ENCODE measurements at places on chromosomes 2 and 18.
A peak's percentile ranks its signal among the peaks of the same experiment; 100 is the strongest.

GRCh38 chr2:85413592-85414420, 3.6 kb upstream of the CAPG start:
- DNase-seq: peak; percentile 68

- no peak for DNase-seq
Observed at GRCh38 chr2:174784316-174784715, 20.0 kb upstream of the CHRNA1 start.

GRCh38 chr2:38862476-38862875, 13.3 kb downstream of the DHX57 start:
- no peak for DNase-seq

DNA sequence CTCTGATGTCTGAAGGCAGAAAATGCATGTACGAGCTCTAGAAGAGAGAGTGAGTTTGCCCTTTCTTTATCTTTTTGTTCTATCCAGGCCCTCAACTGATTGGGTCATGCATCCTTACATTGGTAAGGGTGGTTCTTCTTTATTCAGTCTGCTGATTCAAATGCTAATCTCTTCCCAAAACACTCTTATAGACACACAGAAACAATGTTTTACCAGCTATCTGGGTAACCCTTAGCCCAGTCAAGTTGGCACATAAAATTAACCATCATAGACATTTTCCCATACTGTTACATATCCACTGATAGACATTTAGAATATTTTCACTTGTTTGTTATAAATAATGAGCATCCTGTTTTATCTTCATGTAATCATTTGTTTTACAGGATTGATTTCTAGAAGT, 141.2 kb downstream of the TAF4B start:
- no peak for DNase-seq

GRCh38 chr2:50691513-50691912, 340.4 kb downstream of the NRXN1 start:
- no peak for DNase-seq

- DNase-seq: no peak
Observed at GRCh38 chr2:173658946-173659371, 304.3 kb downstream of the CDCA7 start.

DNA sequence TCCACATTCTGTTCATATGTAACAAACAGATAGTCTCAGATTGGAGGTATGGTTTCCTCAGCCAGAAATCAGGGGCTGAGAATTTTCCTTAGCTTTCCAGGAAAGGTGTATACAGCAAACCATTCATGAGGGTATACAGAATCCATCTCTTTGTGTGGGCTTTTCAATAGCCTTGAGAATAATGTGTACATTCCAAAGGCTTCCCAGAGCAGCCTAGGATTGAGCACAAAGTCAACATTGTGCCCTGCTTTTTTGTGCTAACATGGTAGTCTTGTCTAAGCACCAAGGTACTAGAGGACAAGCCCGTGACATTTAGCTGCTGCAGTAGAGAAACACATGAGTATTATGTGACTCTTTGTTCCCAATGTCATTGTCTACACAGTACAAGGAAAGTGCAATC, 322.1 kb upstream of the TANK start:
- no peak for DNase-seq

- DNase-seq: peak; percentile 59
Observed at GRCh38 chr2:235070063-235070706, 118.4 kb downstream of the SH3BP4 start.

DNA sequence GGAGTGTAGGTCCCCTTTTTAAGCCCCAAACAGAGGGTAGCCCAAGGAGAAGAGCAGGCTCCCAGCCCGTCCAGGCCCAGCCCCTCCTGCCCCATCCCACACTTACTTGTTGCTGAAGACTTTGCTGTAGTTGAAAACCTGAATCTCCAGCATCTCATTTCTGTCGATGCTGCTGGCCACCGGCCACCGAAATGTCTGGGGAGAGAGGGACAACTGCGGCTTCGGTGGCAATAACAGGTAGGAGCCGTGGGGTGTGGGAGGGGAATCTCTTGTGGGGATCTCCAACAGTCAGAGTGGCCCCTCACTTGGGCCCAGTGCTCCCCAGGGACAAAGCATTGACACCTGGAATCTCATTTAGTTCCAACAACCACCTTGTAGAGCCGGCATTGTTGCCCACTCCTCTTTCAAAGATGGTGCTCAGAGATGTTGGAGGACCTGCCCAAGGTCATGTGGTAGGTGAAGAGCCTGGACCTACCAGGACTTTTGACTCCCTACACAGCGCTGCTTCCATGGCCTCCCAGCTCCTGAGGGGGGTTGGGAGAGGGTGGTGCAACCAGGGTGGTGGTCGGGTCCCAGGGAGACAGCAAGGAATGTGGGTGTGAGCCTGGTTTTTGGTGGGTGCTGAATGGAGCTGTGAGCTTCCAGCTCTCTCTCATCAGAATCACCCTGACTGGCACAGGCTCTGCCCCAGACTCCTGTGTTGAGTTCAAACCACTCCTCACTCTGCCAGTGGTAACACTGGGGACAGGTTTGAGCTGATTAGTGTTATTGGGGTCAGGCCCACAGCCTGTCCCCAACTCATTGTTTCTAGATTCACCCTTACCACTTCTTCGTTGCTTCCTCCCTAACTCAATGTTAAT, 50.0 kb upstream of the OTOF start:
- no peak for DNase-seq

DNA sequence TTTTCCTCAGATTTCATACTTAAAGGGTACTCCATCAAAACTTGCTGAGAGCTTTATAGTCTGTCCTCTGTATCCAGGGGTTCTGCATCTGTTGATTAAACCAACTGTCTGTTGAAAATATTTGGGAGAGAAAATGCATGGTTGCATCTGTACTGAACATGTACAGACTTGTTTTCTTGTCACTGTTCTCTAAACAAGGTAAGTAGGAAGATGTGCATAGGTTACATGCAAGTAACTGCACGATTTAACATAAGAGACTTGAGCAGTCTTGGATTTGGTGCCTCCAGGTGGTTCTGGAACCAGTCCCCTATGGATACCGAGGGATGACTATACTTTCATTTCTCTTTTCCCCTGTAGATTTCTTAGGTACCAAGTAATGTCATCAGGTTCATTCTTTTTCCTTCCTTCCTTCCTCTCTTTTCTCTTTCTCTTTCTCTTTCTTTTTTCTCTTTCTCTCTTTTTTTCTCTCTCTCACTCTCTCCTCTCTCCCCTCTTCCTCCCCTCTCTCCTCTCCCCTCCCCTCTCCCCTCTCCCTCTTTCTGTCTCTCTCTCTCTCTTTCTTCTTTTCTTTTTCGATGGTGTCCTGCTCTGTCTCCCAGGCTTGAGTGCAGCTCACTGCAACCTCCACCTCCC, 23.2 kb downstream of the ADNP2 start:
- no peak for DNase-seq

GRCh38 chr18:37330173-37330572, 235.4 kb downstream of the CELF4 start:
- DNase-seq: no peak

DNA sequence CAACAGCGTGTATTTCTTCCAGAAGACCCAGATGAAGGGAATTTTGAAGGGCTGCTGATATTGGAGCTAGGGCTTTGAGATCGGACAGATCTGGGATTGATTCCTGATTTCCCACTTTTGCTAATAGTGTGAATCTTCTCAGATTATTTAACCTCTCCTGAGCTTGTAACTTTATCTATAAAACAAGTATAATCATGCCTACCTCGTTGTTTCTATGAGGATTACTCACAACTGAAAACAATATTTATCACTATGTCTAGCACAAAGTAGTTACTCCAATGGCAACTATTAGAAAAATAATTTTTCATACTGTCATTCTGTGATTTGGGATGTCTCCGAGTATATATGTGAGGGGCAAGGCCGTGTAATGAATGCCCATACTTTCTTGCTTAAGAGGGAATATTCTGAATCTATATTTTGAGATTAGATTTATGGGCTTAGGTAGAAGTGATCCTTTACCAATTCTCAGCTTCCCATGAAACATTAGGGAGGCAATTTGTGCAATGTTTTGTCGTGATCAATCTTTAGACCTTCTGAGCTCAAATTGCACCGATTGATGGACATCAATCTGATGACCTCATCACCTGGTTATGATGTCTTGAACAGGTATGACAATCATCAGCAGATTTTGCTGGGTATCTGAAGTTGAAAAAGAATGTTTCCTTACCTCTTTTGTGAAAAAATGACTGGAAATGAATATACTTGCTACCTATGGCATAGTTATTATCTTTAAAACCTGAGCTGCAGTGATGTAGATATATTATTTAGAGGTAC, 339.9 kb downstream of the KCNS3 start:
- DNase-seq: no peak

GRCh38 chr2:139813340-139813739, 1033.2 kb upstream of the NXPH2 start:
- DNase-seq: no peak

DNA sequence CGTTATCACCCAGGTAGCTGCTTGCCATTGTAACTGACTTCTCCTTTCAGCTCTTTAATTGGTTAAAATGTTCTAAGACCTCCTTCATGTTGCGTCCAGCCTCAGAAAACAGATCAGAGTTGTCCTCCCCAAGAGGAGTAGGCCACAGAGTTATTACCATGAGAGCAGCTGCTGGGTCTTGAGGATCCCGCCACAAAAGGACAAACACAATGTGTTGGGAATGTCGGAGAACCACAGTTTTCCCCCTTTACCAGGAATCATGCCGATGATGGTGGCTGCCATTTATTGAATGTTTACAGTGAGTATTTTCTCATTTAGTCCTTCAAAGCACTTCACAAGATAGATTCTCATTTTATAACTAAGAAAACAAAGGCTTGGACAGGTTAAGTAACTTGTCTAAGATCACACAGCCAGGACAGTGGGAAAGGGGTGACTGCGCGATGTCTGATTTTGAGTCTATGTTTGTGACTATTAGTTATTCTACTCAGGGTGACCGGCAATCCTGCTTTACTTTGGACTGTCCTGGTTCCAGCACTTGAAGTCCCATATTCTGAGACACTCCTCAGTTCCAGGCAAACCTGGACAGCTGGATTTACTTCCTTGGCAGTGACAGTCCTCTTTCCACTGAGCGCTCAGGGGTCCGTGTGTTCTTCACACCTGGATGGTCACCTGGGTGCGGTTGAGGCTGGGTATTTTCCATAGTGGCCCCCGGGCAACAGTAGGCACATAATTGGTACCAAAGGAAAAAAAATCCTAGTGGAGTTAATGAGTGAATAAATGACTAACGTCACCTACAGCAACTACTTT, 93.6 kb downstream of the LIPG start:
- DNase-seq: no peak

DNA sequence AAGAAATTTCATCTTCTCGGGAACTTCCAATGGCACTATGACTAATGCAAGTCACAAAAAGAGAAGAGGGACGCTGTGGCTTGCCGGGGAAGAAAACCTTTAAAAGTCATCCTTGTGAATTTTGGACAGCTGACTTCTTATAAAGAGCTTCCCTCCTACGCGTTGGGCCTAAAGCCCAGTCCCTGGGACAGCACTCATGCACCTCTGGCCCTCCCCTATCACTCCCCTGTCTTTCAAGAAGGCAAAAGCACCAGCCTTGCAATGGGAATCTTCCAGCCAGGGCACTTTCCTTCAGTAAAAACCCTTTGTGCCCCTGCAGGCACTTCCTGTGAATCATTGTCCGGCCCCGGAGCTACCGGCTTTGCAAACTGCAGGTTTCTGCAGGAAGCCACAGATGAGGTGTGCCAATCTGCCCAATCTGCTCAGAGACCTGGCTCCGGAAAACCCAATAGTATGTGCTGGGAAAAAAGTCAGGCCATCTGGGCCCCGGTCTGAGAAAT, 7.1 kb downstream of the MREG start:
- DNase-seq: peak; percentile 71

Measured in H54 (cell line).